ENCODE measurements at places on chromosomes 16 and 17.

DNA sequence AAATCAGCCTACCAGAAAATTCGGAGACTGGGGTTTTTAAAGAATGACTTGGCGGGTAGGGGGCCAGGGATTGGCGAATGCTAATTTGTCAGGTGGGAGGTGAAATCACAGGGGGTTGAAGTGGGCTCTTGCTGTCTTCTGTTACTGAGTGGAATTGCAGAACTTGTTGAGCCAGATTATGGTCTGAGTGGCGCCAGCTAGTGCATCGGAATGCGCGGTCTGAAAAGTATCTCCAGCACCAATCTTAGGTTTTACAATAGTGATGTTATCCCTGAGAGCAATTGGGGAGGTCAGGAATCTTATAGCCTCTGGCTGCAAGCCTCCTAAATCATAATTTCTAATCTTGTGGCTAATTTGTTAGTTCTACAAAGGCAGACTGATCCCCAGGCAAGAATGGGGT, 762 bp upstream of the RBL2 start:
- DNase-seq: no peak

- peak; percentile 71 for DNase-seq
Observed at GRCh38 chr16:67936124-67936879, at the start of gene PSMB10. PSMB10 (minus strand) TSS chr16:67936850; CDS start chr16:67936749, 101 bp downstream.

- no peak for DNase-seq
Observed at GRCh38 chr17:78314683-78315354, 45.1 kb downstream of the SOCS3 start.

DNA sequence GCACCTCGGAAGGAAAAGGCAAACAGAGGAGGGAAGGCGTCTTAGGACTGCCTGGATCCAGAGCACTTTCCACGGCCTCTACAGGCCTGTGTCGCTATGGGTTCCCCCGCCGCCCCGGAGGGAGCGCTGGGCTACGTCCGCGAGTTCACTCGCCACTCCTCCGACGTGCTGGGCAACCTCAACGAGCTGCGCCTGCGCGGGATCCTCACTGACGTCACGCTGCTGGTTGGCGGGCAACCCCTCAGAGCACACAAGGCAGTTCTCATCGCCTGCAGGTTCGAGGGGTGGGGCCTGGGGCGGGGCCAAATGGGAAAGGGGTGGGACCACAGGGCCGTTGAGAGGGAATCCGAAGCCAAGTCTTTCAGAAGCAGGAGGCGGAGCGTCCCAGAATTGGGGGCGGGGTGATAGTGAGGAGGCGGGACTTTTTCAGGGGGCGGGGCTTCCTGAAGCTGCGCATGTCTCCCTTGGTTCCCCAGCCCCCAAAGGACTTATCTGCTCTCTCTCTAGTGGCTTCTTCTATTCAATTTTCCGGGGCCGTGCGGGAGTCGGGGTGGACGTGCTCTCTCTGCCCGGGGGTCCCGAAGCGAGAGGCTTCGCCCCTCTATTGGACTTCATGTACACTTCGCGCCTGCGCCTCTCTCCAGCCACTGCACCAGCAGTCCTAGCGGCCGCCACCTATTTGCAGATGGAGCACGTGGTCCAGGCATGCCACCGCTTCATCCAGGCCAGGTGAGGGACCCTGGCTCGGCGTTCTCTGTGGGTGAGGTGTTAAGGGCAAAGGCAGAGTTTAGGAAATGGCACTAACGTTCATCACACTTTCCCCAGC, 939 bp downstream of the BCL6B start:
- DNase-seq: peak; percentile 83

- DNase-seq: peak; percentile 23
Observed at GRCh38 chr17:59893676-59894100, 767 bp downstream of the RPS6KB1 start.

DNA sequence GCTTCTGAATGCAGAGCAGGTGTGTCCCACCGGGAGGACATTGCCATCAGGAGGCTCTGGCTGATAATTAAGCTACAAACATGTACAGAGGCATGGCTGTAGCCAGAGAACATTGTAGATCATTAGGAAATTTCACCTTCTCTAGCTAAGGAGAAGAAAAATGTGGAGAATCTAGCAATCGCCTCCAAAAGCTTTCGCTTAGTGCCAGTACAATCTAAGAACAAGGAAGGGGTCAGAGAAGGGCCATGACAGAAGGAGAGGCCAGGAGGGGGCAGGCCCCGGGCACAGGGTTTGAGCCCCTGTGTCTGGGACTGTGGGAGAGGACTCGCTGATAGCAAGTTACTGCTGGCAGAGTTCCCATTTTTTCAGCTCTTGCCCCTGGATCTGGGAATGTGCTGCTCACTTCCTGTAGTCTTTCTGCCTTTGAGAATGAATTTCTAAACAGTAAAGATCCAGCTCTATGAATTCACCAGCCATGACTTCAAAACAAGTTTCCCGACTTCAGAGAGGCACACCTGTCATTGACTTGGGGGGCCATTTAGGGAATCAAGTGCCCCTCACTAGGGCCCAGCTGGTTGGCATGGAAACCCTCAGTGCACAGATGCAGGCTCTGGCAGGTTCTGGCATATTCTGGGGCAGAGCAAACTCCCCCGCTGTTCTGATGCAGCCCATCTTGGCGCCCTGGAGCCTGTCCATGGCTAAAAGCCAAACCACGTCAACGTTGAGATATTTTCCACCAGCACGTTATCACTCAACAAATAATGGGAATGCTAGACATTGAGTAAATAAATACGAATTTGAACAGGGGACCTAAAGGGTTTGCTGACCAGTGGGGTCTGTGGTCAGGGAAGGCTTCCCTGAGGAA, 59.5 kb upstream of the CACNG4 start:
- DNase-seq: peak; percentile 43

DNA sequence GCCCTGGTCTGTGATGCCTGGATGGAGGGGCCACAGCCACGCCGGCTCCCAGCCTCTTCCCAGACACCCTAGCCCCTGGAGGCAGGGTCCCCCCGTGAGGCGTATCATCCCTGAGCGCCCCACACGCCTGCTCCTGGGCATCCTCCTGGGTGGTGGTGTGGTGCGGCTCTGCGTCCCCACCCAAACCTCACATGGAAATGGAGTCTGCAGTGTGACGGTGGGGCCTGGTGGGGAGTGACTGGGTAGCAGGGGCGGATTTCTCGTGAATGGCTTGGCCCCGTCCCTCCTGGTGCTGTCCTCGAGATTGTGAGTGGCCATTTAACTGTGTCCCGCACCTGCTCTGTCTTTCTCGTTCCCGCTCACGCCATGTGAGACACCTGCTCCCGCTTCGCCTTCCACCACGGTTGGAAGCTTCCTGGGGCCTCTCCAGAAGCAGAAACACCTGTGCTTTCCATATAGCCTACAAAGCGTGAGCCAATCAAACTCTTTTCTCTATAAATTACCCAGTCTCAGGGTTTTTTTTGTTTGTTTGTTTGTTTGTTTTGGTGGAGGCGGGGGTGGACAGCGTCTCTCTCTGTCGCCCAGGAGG, 5.9 kb upstream of the SSTR5 start:
- DNase-seq: no peak

DNA sequence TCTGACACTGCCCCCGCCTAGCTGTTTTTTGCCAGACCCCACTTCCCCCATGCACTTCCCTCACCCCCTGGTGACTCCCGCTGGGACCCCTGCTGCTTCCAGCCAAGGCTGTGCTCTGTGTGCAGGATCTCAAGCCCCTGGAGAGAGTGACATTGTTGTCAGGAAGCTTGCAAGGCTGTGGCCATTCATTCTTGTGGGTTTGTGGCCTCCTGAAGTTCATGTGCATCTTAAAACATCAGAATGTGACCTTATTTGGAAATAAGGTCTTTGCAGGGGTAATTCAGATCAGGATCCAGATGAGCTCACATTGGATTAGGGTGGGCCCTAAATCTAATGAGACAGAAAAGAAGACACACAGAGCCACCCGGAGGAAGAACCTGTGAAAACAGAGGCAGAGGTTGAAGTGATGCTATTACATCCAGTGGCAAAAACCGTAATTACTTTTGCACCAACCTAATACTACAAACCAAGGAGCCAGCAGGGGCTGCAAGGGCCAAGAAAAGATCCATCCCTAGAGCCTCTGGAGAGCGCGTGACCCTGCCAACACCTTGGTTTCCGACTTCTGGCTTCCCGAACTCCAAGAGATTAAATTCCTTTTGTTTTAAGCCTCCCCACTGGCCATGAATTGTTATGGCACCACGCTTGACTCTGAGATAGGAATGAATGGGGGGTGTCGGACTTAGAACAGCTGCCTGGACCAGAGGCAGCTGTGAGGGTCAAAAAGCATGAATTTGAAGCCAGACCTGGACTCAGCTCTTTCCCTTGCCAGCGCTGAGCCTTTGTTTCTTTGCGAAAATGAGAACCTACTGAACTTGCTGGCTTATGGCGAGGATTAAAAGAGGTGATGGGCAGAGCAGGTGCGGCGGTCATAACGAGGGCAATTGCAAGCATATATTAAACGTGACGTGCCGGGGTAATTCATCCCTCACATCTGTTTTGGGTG, 75.5 kb downstream of the BMERB1 start:
- peak; percentile 83 for DNase-seq
